ENCODE measurements at places on chromosomes 5 and 9.

DNA sequence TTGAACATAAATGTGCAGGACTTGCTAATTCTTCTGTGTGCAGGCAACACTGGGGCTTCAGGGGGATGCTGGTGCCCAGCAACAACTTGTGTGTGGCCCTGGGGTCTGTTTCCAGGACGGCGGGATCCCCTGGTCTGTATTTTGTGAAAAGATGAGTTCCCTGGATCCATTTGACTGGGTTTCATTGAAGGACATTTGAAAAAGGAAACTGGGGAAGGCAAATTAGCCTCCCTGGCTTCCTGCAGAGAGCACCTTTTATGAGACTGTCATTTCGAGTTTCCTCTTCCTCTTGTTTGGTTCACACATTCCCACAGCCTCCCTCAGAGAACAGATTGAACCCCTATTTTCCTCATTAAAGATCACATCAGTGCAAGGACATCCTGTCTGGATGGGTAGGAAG is 63.1 kb downstream of the FOXI1 start:
- no peak for DNase-seq

DNA sequence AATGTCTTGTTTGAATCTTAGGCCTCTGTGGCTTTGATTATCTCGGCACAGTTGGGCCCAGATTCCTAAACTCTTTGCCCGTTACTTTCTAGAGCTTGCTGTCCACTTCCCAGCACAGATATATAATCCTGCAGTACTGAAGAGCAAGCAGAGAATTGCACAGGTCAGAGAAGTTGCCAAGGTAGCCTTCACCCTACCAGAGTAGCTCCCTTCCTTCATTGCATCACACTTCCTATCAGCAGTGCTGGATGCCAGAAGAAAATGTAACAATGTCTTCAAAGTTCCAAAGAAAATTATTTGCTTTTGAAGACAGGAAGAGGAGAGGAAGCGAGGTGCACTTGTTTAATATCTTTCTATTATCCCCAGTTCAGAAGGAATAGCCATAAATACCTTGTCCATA is 38.1 kb upstream of the SPATA31D4 start:
- no peak for DNase-seq

GRCh38 chr5:116573702-116574366 is 789 bp downstream of the SEMA6A start:
- DNase-seq: no peak

GRCh38 chr9:130844044-130844451 is 9.0 kb downstream of the ABL1 start:
- DNase-seq: no peak

GRCh38 chr5:132496631-132497487 is 6.3 kb upstream of the IRF1 start:
- peak; percentile 71 for DNase-seq

- DNase-seq: no peak
Measured at GRCh38 chr5:154390746-154391359, 54.9 kb upstream of the SAP30L start.

DNA sequence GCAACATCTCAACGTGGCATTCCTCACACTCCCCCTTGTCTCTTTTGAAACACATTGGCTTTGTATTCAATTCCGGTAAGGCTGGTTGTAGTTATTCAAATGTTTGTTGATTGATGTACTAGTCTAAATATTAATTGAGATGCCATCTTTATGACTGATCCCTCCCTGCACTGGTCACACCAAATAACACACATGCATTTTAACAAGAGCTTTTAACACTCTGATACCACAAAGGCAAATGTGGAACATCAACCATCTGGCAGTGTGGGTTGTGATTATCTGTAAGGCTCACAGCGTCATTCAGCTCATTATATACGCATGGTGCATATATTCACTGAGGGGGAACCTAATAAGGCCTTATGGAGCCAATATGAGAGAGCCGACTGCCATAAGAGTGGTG is 305.0 kb downstream of the TENT4A start:
- no peak for DNase-seq

- no peak for DNase-seq
Measured at GRCh38 chr5:60178101-60178500, 284.6 kb upstream of the PDE4D start.

DNA sequence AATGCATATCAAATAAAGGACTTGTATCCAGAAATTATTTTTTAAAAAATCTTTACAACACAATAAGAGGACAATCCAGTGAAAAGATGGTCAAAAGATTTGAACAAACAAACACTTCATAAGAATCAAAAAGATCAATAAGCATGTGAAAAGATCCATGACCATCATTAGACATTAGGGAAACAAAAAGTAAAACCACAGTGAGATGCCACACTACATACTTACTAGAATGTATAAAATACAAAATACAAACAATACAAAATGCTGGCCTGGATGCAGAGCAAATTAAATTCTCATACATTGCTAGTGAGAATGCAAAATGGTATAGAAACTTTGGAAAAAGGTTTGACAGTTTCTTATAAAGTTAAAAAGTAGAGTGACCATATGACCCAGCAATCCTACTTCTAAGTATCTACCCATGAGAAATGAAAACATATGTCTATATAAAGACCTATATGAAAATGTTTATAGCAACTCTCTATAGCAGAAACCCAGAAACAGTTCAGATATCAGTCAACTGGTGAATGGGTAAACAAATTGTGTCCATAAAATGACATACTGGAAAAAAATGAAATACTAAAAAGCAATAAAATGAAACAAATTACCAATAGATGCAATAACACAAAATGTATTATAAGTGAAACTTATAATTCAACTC is 426.1 kb downstream of the RAB3C start:
- DNase-seq: no peak
